Esophagus mucosa (tissue), 1 donor: ENCODE measurements at places on chromosomes 3 and 15.

DNA sequence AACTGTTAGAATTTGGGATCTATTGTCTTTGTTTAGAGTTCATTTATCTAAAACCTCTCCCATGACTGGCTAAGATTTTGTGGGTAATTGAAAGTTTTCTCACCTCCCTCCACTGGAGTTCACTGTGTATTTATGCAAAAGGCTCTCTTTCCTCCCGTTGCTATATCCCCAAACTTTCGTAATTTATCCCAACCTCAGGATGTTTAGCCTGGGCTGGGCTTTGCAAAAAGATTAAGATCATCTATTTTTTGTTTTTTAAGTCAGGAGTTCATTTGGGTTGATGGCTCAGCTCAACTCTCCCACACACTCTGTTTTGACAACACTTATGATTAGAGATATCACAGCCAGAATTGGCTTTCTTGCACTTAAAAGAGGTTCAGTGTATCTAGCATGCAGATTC lies 27.0 kb downstream of the SUCNR1 start:
- ATAC-seq: no peak

GRCh38 chr15:70057931-70058641 lies 39.6 kb downstream of the TLE3 start:
- ATAC-seq: no peak

DNA sequence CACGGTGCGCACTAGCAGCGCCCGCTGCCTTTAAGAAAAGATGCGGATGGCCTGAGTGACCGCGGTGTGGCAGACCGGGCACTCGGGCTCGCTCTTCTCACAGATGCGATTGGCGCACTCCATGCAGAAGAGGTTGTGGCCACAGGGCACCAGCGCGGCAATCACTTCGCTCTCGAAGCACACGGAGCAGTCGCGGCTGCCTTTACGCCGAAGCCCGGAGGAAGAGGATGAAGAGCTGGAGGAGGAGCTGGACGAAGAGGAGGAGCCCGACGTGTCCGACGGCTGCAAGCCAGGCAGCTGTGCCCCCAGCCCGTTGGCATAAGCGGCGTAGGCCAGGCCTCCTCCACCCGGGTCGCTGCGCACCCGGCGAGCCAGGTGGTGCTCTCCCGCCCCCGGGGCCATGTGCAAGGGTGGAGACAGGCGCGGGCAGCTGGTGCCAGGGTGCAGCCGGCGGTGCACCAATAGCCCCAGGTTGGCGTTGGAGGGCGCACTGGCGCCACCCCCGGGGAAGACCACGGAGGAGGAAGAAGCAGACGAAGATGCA lies 2.6 kb downstream of the MEX3B start:
- ATAC-seq: no peak

DNA sequence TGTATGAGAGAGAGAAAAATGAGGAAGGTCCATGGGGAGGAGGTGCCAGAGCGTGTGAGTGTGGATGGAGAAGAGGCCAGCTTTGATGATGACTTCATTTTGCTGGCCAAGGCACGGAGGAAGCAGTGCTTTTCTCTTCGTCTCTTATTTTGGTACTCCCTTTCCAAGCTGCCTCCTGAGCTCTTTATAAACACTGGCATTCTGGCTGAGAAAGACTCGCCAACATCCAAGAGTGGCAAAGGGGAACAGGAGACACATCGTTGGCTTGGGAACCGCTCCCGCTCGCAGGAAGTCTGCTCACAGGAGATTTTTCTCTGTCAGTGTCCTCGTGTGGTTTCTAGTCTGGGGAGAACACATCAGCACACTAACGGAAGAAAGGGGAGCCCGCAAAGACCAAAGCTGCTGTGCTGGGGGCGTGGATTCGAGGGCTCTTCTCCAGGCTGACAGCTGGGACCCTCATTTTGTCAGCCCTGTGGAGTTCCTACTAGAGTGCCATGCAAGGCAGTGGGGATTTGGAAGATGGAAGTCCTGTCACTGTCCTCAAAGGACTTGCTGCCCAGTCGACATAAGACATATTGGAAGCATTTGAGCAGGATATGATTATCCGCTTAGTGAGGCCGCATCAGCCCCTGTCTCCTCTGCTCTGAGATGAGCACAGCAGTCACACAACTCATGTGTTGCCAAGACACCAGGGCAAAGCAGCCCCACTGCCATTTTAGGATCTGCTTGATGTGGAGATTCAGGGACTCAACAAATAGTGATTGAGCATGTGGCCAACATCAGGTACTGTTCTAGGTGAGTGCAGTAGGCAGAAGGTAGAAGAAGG lies 8.0 kb upstream of the SEMA4B start:
- ATAC-seq: no peak

- ATAC-seq: no peak
These were observed 74.8 kb downstream of the STXBP5L start for GRCh38 chr3:120982608-120983320.

- ATAC-seq: no peak
These were observed 188.5 kb upstream of the TLE3 start for GRCh38 chr15:70286113-70286806.

DNA sequence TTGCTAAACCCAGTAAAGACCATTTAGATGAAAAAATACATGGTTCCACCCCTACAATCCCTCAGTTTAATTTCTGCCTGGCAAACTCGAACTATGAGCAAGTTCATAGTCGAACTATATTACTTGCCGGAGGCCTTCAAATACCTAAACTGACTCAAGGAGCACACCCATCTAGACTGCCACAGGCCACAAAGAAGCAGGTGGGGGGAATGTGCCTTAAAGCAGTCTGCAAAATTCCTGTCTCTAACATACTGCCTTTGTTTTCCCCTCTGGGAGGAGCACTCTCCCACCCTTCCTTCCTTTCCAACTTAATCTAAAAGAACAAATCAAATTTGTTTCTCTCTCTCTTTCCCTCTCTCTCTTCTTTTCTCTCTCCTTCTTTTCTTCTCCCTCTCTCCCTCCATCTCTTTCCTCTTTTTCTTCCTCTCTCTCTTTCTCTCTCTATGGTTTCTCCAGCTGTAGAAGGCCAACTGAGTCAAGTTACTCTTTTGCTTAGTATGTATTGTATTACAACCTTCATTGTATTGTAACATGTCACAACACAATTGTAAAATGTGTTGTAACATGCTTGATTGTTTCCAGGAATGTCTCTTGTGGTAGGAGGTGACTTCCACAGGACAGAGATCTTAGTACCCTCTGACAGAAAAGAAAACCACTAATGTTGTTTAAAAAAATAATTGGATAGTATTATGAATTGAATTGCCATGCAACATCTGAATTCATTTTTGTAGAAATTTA lies 496.3 kb downstream of the ROBO2 start:
- no peak for ATAC-seq
